ENCODE measurements at places on chromosomes 11 and 22. TPM values are rescaled to one million over a fixed set of nuclear protein-coding genes. Genes with fewer than 3 reads are reported as not detected.

GRCh38 chr11:64865286-64866172, 12.9 kb downstream of the EHD1 start:
- H3K4me3 ChIP-seq = no peak overlapping the region
- no peaks in the 10 kb centered on the region for H3K27me3 ChIP-seq
- DNase-seq = no peak
- peaks cover 89% of the 10 kb centered on the region for H3K4me1 ChIP-seq

DNA sequence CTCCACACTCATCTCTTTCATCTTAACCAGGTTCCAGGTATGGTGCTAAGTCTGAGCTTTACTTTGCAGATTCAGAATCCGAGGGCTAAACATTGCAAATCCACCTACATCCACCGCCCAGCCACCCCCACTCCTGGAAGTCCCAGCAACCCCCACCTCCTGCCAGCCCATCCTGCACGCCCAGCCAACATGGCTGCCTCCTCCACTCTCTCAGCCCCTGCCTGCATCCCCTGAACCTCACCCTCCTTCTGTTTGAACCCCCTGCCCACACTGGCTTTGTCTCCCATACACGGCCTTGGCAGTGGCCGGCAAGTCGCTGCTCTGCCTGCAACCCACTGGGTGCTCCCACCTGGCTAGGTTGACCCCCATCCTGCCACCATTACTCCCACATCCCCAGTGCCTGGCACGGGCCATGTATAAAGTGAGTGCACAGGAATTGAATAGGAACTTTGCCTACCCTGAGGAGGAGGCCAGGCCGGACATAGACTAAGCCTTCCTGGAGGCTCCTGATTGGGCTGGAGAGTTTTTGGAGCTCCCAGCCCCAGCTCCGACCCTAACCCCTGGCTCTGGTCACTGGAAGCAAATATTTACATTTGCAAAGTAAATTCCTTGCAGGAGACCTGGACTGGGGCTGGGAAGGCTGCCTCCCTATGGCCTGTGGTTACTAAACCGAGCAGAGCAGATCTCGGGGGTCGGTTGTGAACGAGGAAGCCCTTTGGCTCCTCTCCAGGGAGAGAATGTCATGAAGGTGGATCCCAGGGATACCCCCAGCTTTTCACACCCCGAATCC, 14.4 kb downstream of the EMID1 start:
- H3K4me1 ChIP-seq = peaks cover 13% of the 10 kb centered on the region
- no peak for DNase-seq
- no peaks in the 10 kb centered on the region for H3K27me3 ChIP-seq
- H3K4me3 ChIP-seq = no peak overlapping the region
- no peaks in the 10 kb centered on the region for H3K36me3 ChIP-seq

MPEG1 gene
- total RNA-seq = 10.0 TPM

- no peak overlapping the region for H3K27ac ChIP-seq
- no peaks in the 10 kb centered on the region for H3K27me3 ChIP-seq
- no peak overlapping the region for H3K4me3 ChIP-seq
Measured at GRCh38 chr22:32752326-32752725, 49.2 kb upstream of the TIMP3 start.

- no peak overlapping the region for H3K4me3 ChIP-seq
- H3K27me3 ChIP-seq = no peaks in the 10 kb centered on the region
- DNase-seq = no peak
Measured at GRCh38 chr11:71080239-71081097, 171.9 kb downstream of the SHANK2 start.

DNA sequence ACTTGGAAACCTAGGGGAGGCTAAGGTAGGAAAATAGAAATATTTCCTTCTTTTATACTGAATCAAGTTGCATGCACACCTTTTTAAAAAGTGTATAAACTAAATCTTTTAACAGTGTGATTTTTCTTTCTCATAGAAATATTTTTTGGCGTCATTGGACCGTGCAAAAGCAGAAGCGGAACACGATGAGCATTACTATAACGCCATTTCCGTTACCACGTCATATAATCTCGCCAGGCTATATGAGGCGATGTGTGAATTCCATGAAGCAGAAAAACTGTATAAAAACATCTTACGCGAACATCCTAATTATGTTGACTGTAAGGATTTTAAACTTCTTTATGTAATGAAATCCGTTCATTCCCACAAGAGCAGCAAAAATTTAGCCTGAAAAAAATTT, 13.4 kb downstream of the CTR9 start:
- H3K4me3 ChIP-seq = no peak overlapping the region
- peaks cover 50% of the 10 kb centered on the region for H3K36me3 ChIP-seq
- H3K27me3 ChIP-seq = no peaks in the 10 kb centered on the region
- DNase-seq = no peak

DNA sequence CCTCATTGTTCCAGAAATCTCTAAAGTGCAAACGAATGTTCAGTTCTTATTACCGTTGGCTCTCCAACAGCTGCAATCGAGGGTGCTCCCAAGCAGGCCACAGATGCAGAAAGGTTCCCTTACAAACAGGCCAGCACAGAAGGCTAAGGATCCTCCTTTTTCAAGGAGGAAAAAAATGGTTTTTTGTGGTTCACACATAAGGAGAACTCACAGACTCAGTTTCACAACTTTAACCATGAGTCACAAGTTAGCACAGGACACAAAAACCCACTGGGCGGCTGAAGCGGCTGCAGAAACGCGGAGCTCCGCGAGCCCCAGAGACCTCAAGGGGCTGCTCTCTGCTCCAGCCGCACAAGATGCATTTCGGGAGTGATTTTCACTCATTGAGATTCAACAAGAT, 98.2 kb upstream of the PRR5 start:
- no peak overlapping the region for H3K27ac ChIP-seq
- no peak overlapping the region for H3K4me3 ChIP-seq
- H3K36me3 ChIP-seq = no peaks in the 10 kb centered on the region
- DNase-seq = no peak

GRCh38 chr11:114233755-114234154, 62.4 kb upstream of the NNMT start:
- no peak for DNase-seq
- no peak overlapping the region for H3K27ac ChIP-seq
- H3K4me1 ChIP-seq = no peaks in the 10 kb centered on the region
- no peaks in the 10 kb centered on the region for H3K27me3 ChIP-seq
- no peak overlapping the region for H3K4me3 ChIP-seq

GRCh38 chr22:27523711-27524110, 277.8 kb downstream of the MN1 start:
- H3K4me1 ChIP-seq = no peaks in the 10 kb centered on the region
- H3K27ac ChIP-seq = no peak overlapping the region
- H3K4me3 ChIP-seq = no peak overlapping the region
- no peaks in the 10 kb centered on the region for H3K36me3 ChIP-seq
- H3K27me3 ChIP-seq = no peaks in the 10 kb centered on the region

- no peaks in the 10 kb centered on the region for H3K36me3 ChIP-seq
- no peaks in the 10 kb centered on the region for H3K27me3 ChIP-seq
- peak overlapping the region; percentile 27 for H3K27ac ChIP-seq
- H3K4me3 ChIP-seq = no peak overlapping the region
- peaks cover 22% of the 10 kb centered on the region for H3K4me1 ChIP-seq
Measured at GRCh38 chr11:75945947-75946346, 130.9 kb downstream of the UVRAG start.

- DNase-seq = no peak
- peak within 1 kb of the TSS; percentile 25 for H3K27ac ChIP-seq
- H3K4me1 ChIP-seq = peaks cover 52% of the 10 kb centered on the region
- H3K36me3 ChIP-seq = no peaks in the 10 kb centered on the region
- no peaks in the 10 kb centered on the region for H3K27me3 ChIP-seq
Measured at GRCh38 chr11:2444821-2445745, at the start of gene KCNQ1. TSS of gene KCNQ1 (plus strand) at chr11:2445008. CDS start at chr11:2445099, 91 bp downstream.

HIPK3 gene
- total RNA-seq = 209 TPM

DNA sequence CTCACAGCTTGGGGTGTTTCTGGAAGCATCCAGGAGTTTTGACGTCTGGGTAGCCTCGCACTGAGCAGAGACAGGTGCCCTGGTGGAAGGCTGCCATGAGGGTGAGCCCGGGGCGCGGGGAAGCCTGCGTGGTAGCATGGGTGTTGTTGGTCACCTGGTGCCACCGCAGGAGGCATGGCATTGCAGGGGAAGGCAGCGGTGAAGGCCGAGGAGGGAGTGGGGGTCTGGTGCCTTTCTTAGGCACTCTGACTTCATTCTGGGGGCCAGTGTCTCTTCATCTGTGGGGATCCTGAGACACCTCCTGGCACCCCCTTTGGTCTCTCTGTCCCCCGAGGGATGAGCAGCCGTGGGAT, 271.2 kb downstream of the TBC1D22A start:
- no peaks in the 10 kb centered on the region for H3K4me1 ChIP-seq
- H3K4me3 ChIP-seq = no peak overlapping the region
- no peaks in the 10 kb centered on the region for H3K27me3 ChIP-seq
- H3K27ac ChIP-seq = no peak overlapping the region
- no peak for DNase-seq
- peaks cover 6% of the 10 kb centered on the region for H3K36me3 ChIP-seq

DNA sequence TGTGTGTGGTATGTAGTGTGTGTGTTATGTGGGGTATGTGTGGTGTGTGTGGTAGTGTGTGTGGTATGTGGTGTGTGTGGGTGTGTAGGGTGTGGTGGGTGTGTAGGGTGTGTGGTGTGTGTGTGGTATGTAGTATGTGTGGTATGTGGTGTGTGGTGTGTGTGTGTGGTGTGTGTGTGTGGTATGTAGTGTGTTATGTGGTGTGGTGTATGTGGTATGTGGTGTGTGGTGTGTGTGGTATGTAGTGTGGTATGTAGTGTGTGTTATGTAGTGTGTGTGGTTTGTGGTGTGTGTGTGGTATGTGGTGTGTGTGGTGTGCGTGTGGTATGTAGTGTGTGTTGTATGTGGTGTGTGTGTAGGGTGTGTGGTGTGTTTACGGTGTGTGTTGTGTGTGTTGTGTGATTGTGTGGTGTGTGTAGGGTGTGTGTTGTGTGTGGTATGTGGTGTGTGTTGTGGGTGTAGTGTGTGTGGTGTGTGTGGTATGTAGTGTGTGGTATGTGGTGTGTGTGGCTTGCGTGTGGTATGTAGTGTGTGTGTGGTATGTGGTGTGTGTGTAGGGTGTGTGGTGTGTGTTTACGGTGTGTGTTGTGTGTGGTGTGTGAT, 4.2 kb upstream of the PPP6R2 start:
- H3K4me1 ChIP-seq = peaks cover 12% of the 10 kb centered on the region
- H3K27me3 ChIP-seq = no peaks in the 10 kb centered on the region
- no peak for DNase-seq
- H3K27ac ChIP-seq = no peak overlapping the region
- no peak overlapping the region for H3K4me3 ChIP-seq

- no peaks in the 10 kb centered on the region for H3K4me1 ChIP-seq
- no peaks in the 10 kb centered on the region for H3K36me3 ChIP-seq
Measured at GRCh38 chr11:130528298-130529261, 80.1 kb downstream of the ADAMTS15 start.

- no peak overlapping the region for H3K27ac ChIP-seq
- H3K4me3 ChIP-seq = no peak overlapping the region
- H3K4me1 ChIP-seq = no peaks in the 10 kb centered on the region
- DNase-seq = no peak
Measured at GRCh38 chr11:127130321-127130720, 129.8 kb upstream of the KIRREL3 start.

- DNase-seq = no peak
- H3K27ac ChIP-seq = no peak overlapping the region
- H3K36me3 ChIP-seq = no peaks in the 10 kb centered on the region
- no peak overlapping the region for H3K4me3 ChIP-seq
- H3K4me1 ChIP-seq = no peaks in the 10 kb centered on the region
Measured at GRCh38 chr11:100561323-100561722, 125.8 kb upstream of the ARHGAP42 start.

DNA sequence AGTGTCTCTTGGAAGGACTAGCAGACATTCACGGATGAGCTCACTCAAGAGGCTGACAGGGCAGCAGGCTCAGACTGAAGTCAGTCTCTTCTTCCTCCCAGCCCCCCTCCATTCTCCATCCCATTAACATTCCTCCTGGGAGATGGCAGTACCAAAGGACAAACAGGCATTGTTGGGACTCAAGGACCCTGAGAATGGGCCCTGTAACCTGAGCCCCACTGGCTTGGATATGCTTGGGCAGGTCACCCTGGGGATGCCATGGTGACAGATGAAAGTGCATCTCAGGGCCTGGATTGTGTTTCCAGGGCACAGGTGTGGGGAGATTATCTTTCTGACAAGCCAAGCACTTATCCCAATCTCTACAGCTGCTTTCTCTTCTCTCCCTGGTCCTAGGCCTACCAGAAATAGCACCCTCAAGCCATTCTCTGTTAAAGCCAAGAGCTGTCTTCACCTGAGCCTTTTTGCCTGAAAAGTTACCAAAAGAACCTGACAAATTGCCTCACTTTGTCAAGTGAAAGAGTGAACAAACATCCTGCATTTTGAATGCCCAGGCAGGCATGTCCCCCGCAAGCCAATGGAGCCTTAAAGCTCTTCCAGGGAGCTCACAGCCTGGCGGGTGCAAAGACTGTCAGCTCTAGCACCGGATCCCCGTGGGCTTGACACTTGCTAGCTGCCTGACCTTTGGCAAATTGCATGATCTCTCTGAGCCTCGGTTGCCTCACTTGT, 366.0 kb upstream of the NARS2 start:
- no peak for DNase-seq
- no peaks in the 10 kb centered on the region for H3K27me3 ChIP-seq
- H3K36me3 ChIP-seq = no peaks in the 10 kb centered on the region
- H3K27ac ChIP-seq = no peak overlapping the region

SCN3B gene
- 0.70 TPM for total RNA-seq

SMIM35 gene
- total RNA-seq = not detected

- H3K27ac ChIP-seq = no peak overlapping the region
- no peaks in the 10 kb centered on the region for H3K4me1 ChIP-seq
- no peak for DNase-seq
- H3K36me3 ChIP-seq = peaks cover 13% of the 10 kb centered on the region
- H3K4me3 ChIP-seq = no peak overlapping the region
Measured at GRCh38 chr11:256952-257737, 20.4 kb downstream of the PSMD13 start.

- peak overlapping the region; percentile 50 for H3K27ac ChIP-seq
- peak overlapping the region; percentile 67 for H3K4me3 ChIP-seq
- DNase-seq = no peak
- peaks cover 5% of the 10 kb centered on the region for H3K36me3 ChIP-seq
- H3K27me3 ChIP-seq = no peaks in the 10 kb centered on the region
Measured at GRCh38 chr22:20957102-20957682, 9.9 kb upstream of the AIFM3 start.

SLC17A6 gene
- not detected for total RNA-seq

MPST gene
- total RNA-seq = 116 TPM

DNA sequence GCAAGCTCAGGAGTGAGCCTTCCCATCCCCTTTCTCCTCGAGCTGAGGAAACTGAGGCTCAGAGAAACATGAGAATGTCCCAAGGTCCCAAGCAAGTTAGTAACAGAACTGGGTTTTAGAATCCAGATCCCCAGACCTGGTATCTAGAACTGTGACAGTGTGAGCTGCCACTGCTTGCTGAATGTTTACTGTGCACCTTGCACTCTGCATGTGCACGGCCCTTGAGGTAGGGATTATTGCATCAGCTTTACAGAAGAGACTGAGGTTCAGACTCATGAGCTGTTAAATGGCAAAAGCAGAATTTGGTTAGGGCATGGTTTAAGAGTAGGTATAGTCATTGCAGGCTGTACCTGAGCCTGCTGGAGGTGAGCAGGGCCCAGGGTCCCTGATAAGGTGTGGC, 3.8 kb upstream of the MPPED1 start:
- no peaks in the 10 kb centered on the region for H3K4me1 ChIP-seq
- H3K27me3 ChIP-seq = no peaks in the 10 kb centered on the region
- H3K36me3 ChIP-seq = no peaks in the 10 kb centered on the region
- no peak overlapping the region for H3K4me3 ChIP-seq
- no peak overlapping the region for H3K27ac ChIP-seq
- no peak for DNase-seq

GRCh38 chr22:20867179-20868024, 8.6 kb downstream of the SNAP29 start:
- peak overlapping the region; percentile 80 for H3K27ac ChIP-seq
- H3K27me3 ChIP-seq = no peaks in the 10 kb centered on the region
- no peak overlapping the region for H3K4me3 ChIP-seq
- H3K4me1 ChIP-seq = no peaks in the 10 kb centered on the region
- DNase-seq = peak; percentile 79

All from right atrium auricular region (tissue), 2 donors.